Activated CD8-positive, alpha-beta memory T cell treated with anti-CD3 and anti-CD28 coated beads, Interleukin-2, amount 50 U/mL, for 48 hours (primary cell): ENCODE measurements at places on chromosomes 6 and 20.

DNA sequence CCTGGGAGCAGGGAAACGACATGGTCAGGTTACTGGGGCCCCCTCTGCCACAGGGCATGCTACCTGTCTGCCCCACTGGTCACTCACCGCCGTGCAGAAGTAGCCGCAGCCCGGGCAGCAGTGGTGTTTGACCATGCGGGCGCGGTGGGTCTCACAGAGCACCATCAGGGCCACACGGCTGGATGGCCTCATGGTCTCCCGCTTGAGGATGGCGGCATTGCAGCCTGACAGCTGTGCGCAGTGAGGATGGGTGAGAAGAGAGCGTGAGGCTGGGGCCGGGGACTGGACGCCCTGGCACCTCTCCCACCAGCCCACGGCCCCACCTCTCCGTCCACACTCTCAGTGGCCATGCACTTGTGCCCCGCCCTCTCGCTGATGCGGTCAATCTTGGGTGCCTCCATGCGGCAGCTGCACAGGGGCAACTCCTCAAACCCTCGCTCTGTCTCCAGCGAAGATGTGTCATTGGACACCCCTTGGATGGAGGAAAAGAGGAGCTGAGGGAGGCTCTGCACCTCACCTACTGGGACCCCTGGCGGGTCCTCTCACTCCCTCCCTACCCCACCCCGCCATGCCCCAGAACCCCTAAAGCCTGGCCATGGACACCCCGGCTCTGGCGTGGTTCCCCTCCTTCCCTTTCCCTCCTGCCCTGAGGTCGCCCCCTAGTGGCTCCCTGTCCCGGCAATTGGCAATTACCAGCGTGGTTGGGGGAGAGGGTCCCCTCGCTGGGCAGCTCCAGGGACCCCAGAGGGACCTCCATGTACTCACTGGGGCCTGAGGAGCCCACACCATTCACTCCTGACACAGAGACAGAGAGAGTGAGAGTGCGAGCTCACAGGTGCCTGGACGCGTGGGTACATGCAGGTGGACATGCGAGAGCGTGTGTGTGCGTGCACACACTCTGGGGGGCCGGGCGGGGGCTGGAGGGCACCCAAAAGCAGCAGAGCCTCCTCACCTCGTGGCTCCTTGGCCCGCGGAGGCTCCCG is 8.9 kb downstream of the EHMT2 start:
- DNase-seq = peak; percentile 86

DNA sequence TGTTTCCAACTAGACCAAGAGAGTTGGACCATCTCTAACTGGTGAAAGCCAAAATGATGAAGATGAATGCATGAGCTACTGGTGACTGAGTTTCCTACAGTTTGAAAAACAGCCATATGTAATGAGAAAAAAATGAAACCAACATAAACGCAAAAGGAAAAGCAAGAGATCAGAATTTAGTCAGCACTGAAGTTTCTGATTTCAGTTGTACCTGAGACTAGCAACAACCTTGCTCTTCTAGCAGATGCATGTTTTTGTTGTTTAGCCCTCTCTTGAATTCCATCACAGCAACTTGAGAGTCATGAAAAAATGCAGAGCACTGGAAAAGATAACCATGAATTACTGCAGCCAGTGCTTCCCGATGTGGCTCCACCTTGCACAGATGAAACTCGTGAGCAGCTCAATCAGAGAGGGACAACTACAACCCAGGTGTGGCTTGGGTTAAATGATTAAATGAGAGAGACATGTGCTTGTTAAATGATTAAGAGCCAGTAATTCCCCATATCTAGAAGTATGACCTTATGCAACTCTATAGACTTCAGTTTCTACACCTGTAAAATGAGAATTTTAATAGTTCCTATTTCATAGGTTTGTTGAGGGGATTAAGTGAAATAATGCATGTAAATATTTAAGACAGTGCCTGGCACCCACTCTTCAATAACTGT is 104.8 kb downstream of the ELOVL4 start:
- no peak for DNase-seq

DNA sequence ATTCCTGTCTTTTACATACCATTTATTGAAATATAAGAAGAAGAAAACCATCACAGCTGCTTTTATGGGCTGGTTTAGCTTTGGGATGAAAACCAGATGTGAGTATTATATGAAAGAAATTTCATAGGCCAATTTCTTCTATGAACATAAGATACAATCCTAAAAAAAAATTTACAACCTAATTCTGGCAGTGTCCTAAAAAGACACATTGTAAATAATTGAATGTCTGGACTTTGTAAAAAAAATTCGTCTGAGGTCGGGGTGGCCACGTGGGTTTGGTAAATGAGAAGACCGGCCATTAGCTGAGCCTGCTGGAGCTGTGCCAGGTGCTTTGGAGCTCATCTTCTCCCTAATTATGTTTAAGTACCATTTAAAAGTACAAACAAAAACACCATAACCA is 26.8 kb downstream of the DACT2 start:
- no peak for DNase-seq

DNA sequence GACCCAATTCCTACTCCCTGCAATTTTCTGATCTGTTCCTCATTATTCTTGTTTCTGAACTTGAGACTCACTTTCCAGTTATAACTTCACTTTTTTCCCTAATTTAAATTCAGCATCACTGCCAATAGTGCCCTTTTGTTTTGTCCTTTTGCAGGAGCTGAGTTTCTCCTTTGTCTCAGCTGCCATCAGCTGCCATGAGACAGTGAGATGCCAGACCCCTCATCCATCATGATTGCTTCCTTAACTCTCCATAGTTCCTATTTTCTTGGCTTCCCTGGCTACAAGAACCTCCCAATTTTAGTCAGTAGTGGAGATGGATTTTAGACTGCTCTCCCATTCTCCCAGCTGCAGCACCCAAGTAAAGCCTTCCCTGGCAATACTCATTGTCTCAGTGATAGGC is 518.1 kb downstream of the HDGFL1 start:
- DNase-seq = no peak

- DNase-seq = no peak
Measured at GRCh38 chr6:32163559-32164258, 686 bp upstream of the EGFL8 start.

DNA sequence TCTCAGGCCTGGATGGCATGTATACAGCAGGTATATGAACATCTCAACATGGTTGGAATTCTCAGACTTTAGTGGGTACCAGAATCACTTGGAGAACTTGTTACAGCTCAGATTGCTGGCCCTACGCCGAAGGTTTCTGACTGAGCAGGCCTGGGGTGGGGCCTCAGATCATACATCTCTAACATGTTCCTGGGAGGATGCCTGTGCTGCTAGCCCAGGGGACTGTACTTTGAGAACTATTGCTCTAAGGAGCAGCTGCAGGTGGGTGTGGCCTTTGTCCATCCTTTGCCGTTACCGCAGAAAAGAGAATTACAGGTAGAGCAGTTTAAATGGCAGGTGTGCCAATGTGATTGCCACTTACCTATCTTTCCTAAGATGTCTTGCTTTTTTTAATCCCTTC is 310.5 kb upstream of the JAG1 start:
- no peak for DNase-seq

- no peak for DNase-seq
Measured at GRCh38 chr6:56708810-56709597, 66.3 kb upstream of the DST start.

DNA sequence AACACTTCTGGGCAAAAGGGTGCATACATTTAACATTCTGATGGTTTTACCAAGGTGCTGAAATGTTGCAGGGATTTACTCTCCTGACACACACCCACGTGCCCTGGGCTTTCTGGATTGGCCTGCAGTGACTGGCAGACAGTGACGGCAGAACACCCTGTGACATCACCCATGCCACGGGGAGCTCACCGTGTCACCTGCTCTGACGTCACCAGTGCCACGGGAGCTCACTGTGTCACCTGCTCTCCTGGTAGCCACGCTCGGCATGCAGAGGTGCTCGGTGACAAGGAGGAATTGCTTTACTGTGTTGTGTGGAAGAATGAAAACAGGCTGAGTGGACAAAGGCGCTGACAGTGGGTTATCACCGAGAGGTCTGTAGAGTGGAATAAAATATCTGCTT is 99.3 kb downstream of the RAMACL start:
- DNase-seq = no peak

DNA sequence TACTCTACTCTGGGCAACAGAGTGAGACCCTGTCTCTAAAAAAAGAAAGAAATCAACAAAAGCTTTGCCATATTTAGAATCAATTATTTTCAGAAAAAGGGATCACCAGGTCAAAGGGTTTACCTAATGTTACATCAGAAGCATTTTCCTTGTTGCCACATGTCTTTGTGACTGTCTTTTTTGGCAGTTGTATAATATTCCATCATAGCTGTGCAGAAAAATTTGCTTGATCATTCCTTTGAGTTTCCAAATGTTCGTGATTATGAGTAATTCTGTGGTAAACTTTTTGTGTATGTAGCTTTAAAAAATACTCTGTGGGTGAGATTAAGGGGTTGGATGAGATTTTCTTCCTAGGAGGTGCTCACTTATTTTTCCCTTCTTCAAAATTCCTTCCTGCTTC is 26.4 kb downstream of the PNPLA1 start:
- DNase-seq = no peak

DNA sequence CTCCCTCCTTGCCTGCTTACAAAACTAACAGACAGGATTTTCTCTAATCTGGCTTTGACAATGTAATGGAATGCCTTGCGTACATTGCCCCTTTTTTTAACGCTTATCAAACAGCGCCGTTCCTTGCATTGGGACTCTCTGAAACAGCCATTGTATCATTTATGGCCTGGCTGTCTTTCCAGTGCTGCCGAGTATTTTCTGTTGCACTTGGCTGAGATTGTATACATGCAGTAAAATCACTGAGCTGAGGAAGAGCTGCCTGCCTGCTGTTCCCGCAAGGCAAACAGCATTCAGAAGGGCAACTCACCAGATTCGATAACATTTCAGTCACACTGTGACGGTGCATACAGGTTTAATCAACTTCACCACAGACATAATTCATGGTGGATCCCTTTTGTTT is 106.0 kb downstream of the SH3BGRL2 start:
- no peak for DNase-seq

DNA sequence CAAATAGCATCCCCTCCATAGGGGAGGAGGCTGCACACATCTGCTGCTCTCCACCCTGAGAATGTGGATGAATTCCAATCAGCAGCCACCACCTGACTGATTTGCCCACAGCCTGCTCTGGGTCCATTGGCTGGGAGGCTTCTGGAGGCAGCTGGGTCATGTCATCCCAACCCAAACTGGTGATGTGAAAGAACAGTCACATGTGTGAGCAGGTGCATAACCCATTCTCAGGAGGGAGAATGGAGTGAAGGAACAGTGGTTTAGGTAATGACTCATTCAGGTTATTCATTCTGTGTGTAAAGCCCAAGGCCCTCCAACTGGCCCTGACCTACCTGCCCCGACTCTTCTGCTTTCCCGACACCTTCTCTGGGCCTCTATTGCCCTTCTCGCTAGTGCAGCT is 90.9 kb upstream of the GCM1 start:
- peak; percentile 43 for DNase-seq

- DNase-seq = no peak
Measured at GRCh38 chr6:55474382-55474781, 104.6 kb downstream of the HMGCLL1 start.
